ENCODE measurements at places on chromosomes 4 and X.

DNA sequence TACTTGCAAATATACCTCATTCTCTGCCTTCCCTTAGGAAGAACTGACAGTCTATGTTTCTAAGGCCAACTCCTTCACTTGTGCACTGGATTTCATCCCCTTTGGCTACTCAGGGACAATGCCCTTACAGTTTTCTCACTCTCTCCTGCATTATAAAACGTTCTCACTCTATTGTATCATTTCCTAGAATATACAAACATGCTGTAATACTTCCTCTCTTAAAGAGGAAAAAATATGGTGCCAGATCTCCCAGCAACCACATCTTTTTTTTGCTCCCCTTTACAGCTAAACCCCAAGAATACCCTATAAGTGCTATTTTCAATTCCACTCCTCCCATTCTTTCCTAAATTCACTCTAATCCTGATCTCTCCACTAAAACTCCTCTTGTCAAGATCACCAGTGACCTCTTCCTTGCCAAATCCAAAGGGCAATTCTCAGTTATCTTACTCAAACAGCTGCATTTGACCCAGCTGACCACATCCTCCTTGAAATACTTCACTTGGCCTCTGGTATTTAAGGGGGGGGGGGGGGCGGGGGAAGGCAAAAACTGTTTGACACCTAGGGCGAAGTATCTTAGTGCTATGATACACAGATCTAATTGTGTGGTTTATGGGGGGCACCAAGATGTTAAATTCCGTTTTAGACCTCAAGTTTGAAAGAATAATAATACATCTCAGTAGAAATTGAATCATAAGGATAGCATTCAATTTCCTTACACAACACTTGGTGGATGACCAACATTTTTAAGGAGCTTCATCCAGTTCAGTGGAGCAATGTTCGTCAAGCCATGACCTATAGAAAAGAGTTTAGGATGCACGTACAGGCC, 1.6 kb downstream of the RCHY1 start:
- DNase-seq: no peak

DNA sequence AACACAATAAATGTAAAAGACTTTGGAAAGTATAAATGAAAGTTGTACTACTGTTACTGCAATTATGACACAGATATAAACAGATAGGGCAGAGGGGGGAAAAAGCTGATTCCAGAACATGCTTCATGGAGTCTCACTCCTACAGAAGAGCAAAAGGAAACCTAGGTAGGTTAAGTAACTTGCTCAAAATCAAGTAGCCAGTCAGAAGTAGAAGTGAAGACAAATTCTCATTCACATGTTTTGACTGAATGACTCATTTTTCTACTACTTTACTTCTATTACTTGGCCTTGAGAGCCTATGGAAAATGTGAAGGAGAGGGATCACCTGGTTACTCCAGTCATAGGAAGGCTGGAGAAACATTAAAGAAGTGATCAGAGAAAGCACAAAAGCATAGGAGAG, 23.6 kb upstream of the RASGEF1B start:
- no peak for DNase-seq

DNA sequence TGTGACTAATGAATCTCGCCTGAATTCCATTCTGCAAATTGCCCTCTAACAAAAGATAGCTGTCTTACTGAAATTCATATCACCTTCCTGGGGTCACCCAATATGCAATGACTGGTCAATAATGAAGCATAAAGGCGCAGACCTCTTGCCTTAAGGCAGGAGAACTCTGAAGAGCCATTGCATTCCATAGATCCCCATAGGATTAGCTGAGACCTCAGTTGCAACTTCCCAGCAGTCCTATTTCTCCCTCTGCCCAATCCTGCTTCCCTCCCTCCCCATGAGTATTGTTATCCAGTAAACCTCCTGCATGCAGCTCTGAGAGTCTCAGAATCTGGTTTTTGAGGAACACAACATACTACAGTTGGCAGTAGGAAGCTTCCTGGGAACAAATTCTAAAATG, 396.5 kb downstream of the DCAF12L2 start:
- DNase-seq: no peak

- no peak for DNase-seq
These were observed 3.1 kb downstream of the MTMR1 start for GRCh38 chrX:150696331-150696730.

- no peak for DNase-seq
These were observed 37.9 kb upstream of the RAP2C start for GRCh38 chrX:132257116-132257515.

DNA sequence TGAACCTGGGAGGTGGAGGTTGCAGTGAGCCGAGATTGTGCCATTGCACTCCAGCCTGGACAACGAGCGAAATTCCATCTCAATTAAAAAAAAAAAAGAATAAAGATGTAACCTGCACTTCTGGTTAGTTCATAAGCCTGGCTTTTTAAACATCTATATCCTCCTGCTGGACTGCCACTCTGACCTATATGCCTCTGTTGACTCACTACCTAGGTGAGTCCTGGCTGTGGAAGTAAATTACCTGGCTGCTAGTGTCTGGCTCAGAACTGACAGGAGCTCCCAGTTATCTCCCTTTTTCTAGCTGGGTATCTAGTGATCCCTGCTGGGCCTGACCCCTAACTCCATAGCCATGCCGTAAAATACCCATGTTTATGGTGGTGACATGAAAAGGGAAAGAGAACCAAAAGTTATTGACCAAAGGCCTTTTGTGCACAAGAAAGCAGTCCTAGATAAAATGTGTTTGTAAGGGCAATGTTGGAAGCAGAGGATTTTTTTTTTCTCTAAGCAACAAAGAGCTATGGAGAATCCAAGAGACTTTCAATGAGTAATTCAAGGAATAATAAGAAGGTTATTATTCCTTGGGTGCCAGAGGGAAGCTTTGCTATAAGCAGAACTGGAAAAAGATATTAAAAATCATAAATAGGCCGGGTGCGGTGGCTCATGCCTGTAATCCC, 10.4 kb upstream of the G3BP2 start:
- no peak for DNase-seq

DNA sequence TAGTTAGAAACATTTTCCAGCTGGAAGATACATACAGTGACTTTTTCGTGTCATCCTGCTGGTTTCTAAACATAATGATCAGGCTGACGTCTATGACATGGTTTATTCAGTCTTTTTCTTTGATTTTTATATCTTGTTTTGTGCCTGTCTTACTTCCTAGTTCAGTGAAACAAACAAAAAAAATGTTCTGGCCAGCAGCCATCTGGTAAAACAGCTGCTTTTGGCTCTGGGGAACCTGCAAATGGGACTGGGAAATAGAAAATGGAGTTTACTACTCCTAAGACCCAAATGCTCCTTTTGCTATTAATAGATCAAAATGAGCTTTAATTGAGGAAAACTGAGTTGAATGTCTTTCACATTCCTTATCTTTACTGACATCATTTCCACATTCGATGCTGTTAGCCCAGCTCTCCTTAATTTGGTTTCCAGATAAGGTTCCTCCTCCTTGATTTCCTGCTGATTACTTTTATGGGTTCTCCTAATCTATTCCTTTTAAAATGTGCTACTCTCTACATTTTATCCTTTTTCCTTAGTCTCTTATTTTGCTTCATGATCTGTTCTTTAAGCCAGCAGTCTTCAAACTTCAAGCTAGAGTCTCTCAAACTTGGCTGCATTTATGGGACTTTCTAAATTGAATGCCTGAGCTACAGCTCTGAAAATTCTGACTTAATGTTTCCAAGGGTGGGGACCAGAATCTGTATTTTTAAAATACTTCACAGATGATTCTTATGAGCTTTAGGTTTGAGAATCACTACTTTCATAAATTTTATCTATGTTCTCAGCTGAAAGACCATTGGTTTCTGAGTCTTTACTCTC, 499.5 kb downstream of the ANKRD50 start:
- no peak for DNase-seq

GRCh38 chr4:3441501-3442459, at the start of gene HGFAC:
Gene HGFAC (plus strand): TSS chr4:3441968. CDS start chr4:3442002, 34 bp downstream.
- DNase-seq: no peak

- no peak for DNase-seq
These were observed 454.2 kb downstream of the BCOR start for GRCh38 chrX:39643550-39643949.

DNA sequence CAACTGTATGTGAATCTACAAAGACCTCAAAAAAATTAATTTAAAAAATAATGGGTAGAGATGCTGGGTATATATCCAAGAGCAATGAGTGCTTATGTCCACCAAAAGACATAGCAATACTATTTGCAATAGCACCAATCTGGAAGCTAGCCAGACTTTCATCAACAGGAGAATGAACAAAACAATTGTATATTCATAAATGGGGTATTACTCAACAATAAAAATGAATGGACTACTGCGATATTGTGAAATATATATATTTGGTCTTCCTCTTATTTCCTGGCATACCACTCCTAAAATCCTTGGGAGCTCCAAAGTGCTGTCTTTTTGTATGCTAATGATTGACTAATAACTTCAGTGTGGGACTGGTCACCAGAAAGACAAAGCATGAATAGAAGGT, 77.5 kb downstream of the MSN start:
- DNase-seq: no peak

- DNase-seq: no peak
These were observed 16.2 kb downstream of the PIGG start for GRCh38 chr4:515251-515650.

- no peak for DNase-seq
These were observed 41.0 kb downstream of the FNIP2 start for GRCh38 chr4:158809611-158810486.

DNA sequence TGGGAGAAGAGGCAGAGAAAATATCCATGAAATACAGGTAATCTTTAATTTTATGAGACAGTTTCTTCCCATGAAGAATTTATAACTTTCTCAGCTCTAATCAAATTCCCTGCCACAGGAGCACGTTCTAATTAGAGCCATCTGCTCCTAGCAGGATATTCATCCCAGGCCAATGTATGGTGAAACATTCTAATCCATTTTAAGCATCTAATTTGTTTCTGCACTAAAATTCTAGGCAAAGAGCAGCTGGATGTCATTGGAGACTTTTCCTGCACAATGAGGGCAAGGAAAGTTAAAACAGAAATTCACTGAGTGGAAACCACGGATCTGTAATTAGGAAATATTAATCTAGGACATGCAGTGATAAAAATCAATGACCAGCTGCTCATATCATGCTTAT, 107.7 kb upstream of the ZFP42 start:
- DNase-seq: no peak

- no peak for DNase-seq
These were observed 14.8 kb downstream of the BLOC1S4 start for GRCh38 chr4:6730603-6731317.

All from NCI-H2029 treated with DMSO at 0.1 percent for 48 hours (cell line).